Bone marrow (tissue), 2 donors: ENCODE measurements at places on chromosomes 13 and 19.

GRCh38 chr19:1837625-1838105 is 10.6 kb downstream of the REXO1 start:
- DNase-seq = peak; percentile 7

- DNase-seq = no peak
Observed at GRCh38 chr13:30696278-30697176, 38.8 kb upstream of the ALOX5AP start.

GRCh38 chr13:30031488-30031887 is 181.1 kb upstream of the UBL3 start:
- no peak for DNase-seq

DNA sequence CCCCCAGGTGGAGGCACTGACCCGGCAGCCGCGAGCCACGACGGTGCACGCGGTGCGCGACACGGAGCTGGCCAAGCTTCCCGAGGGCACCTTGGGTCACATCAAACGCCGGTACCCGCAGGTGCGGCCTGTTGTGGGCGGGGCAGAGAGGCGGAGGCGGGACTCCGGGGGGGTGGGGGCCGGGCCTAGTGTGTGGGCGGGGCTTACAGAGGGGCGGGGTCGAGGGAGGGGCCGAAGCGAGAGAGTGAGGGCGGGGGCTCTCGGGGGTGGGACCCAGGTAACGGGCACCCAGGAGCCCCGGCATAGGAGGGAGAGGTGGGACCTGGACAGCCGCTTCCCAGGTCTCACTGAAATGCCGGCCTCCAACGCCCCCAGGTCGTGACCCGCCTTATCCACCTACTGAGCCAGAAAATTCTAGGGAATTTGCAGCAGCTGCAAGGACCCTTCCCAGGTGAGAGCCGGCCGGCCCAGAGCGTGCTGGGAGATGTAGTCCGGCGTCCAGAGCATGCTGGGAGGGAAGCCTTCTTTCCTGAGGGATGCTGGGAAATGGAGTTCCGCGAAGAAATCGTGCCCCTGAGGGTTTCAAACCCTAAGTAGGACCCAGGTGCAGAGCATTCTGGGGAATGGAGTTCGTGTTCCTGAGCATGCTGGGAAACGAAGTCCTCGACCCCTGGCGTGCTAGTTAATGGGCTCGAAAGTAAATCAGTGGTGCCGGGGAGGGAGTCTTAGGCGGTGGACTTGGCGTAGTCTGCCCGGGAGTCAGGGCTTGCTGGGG is 15.7 kb downstream of the PNPLA6 start:
- no peak for DNase-seq

GRCh38 chr19:2037651-2038255 is 13.3 kb downstream of the MKNK2 start:
- DNase-seq = no peak

DNA sequence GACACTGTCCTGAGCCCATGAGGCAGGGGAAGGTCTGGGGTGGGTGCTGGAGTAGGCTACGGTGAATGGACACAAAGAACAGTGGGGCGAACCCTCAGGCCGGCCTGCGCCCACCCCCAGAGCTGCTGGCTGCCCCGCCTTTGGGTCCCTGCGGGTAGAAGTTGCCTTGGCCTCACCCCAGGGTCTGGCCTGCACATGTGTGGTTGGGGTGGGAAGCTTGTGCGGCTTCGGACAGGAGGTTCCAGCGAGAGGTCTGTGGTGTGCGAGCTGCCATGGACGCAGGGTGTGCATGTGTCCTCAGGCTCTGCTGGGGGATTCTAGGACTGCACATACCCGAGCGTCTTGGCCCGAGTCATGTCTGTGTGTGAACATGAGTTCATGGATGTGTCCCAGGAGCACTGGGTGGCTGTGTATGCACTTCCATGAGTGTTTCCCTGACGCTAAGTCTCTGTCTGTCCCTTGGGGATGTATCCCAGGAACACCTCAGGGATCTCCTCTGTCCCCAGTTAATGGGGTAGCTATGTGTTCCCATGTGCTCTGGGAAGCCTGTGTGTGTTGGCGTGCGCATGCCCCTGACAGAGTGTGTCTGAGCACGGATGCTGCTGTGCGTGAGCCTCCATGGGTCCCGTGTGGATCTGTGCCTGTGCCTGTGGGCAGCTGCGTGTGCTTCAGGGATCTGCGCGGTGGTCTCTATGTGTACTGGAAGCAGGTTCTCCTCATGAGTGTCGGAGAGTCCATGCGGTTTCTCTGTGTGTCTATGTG is 20.8 kb upstream of the POU2F2 start:
- no peak for DNase-seq

- no peak for DNase-seq
Observed at GRCh38 chr19:39525205-39525604, 7.4 kb downstream of the EID2B start.

GRCh38 chr19:21767065-21767800 is at the start of gene ZNF100:
Gene ZNF100 (minus strand): TSS chr19:21767579. CDS start chr19:21767429, 150 bp downstream.
- peak; percentile 64 for DNase-seq

DNA sequence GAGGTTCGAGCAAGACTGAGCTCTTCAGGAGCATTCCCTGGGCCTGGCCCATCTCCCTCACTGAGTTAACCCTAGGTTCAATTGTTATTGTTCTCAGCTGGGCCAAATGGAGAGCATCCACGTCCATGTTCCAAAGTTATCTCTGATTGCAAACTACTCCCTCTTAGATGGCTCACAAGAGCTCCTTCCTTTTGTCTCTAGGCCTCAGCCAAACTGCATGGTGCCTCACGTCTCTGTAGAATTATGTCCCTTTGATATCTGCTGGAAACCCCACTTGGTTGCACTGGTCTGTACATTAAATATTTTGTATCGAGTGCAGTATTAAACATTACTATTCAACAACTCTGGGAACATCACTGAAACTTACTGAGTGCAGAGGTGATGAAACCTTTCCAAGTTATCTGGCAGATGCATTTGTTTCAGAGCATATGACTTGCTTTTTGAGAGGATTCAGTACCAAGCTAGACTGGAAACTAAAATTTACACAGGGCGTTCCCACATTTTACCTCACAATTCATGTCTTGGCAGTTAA is 38.1 kb downstream of the DOCK9 start:
- no peak for DNase-seq

DNA sequence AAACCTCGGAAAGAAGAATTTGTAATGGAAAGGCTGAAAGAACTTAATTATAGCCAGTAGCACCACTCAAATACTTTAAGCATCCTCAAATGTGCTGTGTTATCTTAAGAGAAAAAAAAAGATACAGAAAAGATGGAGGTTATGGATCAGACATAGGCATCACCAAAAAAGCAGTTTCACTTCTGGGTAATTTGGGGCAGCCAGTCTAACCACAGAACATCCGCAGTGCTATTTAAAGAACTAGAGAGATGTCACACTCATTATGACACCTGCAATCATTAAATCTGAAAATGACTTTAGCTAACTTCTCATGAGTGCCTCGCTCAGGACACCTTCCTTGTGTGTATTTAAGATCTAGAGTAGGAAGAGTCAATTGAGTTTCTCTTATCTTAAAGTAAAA is 211.8 kb downstream of the RBM26 start:
- DNase-seq = no peak

DNA sequence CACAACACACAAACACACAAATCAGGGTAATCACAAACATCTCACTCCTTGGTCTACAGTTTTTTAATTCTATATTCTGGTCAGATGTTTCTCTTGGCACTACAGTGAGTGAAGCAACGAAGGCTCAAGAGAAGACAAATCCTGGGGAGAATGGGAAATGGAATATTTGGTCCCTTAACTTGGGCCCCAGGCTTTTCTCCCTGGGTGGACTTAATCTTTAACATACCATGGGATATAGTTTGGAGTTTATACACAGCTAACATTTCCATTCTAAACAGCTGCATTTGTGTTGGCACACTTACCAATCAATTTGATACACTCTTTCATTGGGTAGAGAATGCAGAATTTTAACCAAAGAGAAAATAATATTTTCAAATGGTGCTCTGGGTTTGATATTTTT is 1132.6 kb upstream of the SLC10A2 start:
- DNase-seq = no peak

GRCh38 chr13:24071423-24072075 is 89.0 kb upstream of the SPATA13 start:
- DNase-seq = no peak

DNA sequence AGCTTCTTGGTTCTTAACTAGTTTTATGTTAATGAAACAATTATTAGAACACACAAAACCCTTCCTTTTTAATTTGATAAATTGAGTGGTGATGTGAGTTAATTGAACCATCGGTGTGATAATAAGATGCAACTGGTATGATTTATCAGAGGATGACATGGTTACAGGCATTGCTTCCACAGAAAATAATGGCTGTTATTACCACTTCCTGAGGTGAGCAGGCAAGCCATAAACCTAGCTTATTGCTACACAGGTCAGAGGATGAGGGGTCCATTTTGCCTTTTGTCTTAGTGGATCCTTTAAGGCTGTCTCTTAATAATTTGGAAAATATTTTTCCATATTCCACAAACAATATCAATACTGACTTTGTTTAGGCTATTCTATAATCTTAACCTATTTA is 226.6 kb upstream of the EDNRB start:
- DNase-seq = no peak

- no peak for DNase-seq
Observed at GRCh38 chr19:1487576-1488281, 2.4 kb downstream of the PCSK4 start.

GRCh38 chr13:50320271-50320862 is 305.1 kb downstream of the KCNRG start:
- DNase-seq = no peak

- DNase-seq = no peak
Observed at GRCh38 chr13:42798118-42798517, 16.7 kb downstream of the FAM216B start.

GRCh38 chr19:32206065-32206464 is 139.3 kb upstream of the ZNF507 start:
- DNase-seq = no peak

- DNase-seq = no peak
Observed at GRCh38 chr13:99740251-99740979, 231.2 kb downstream of the ZIC5 start.

DNA sequence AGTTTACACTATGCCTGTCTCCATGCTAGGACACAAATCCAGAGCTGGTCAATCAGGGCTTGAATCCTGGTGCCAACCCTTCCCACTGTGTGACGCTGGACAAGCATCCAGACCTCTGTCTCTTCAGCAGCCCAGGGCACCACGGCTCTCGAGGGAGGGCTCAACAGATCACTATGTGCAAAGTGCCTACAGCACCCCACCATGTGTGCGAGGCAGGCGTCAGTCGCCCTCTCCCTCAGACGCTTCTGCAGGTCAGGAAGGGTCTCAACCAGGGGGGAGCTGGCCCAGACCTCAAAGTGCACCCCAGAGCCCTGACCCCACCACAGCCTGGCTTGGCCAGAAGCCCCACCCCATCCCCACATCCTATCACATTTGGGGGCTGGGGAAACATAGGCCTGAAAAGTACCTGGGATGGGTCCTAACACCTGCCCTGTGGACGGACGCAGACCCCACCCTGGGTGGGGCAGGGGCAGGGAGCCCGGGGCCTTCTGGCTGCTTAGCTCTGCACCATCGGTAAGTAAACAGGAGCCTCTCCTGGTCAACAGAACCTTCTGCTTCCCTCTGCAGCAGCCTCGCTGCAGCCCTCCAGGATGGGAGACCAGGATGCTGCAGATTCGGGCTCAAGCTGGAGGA is 2.9 kb upstream of the C2CD4C start:
- DNase-seq = no peak

DNA sequence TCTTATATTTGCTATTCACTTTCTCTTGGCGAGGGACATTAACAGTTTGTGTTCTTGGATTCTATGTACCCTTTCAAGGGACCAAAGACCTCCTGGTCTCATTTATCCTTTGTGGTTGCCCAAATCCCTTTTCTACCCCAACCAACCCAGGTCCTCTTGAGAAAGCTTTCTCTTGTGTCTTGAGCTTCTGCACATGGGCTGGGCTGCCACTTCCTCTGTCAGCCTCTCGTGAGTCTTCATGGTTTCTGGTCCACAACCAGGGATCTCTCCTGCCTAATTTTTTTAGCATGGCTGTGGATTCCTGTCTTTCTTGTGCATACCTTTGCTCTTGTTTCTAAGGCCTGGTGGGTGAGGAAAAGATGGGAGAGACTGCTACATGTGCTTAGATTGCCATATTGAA is 14.9 kb downstream of the TIMM13 start:
- no peak for DNase-seq

- no peak for DNase-seq
Observed at GRCh38 chr13:49840266-49840665, 47.8 kb upstream of the KPNA3 start.

- no peak for DNase-seq
Observed at GRCh38 chr19:51142119-51142518, at the start of gene SIGLEC7. Gene SIGLEC7 (plus strand): TSS chr19:51142301. CDS start chr19:51142370, 69 bp downstream.

GRCh38 chr13:110173247-110173818 is 133.6 kb downstream of the COL4A1 start:
- DNase-seq = no peak

DNA sequence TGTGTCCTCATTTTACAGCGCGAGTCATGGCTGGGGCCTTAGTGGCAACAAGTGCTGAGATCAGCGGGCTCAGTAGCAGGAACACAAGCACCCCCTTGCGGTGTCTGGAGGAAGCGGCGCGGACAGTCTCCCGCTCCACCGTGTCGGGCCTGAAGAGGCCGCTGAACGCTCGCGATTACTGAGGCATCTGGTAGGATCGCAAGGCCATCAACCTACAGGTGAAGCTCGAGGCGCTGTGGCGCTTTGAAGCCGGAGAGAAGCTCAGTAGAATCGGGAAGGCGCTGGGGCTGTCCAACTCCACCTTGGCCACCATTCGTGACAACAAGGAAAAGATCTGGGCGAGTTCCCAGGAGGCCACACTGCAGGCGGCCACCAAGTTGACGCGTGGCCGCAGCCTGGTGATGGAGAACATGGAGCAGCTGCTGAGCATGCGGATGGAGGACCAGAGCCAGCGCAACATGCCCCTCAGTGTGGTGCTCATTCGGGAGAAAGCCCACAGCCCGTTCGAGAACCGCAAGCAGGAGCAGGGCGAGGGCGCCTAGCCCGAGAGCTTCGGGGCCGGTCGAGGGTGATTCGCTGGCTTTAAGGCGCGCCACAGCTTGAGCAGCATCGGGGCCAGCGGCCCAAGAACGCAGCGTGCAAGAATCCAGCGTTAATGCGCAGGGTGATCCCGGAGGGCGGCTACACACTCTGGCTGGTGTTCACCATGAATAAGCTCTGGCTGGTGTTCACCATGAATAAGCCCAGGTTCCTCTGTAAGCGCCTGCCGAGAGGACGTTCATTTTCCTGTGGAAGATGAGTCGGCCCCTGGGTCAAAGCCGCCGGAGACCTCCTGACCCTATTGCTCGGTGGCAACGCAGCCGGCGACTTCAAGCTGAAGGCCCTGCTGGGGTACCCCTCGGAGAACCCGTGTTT is 8.3 kb upstream of the MZF1 start:
- no peak for DNase-seq

GRCh38 chr19:22052644-22053013 is 345 bp downstream of the ZNF257 start:
- DNase-seq = no peak

DNA sequence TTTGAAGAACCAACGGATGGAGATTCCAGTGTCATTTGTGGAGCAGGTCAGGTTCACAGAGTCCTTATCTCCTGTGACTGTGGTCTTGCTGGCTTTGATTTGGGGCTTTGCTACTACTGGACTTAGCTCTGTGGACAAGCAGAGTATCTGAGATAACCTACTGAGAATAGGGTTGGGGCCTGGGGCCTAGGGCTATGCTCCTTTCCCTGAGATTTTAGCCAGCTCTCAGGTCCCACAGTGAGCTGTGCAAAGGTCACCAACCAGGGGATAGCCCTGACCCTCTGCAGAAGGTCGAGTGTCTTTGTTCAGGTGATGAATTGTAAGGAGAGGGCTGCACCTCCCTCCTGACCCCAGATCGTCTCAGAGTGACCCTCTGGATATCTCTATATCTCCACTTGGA is 9.2 kb downstream of the CEACAM1 start:
- DNase-seq = no peak
